ENCODE measurements at places on chromosomes 4 and X.

- ATAC-seq = no peak
Observed at GRCh38 chr4:33090910-33091309, 2370.7 kb downstream of the PCDH7 start.

- no peak for ATAC-seq
Observed at GRCh38 chr4:152100379-152101201, 339.8 kb upstream of the GATB start.

DNA sequence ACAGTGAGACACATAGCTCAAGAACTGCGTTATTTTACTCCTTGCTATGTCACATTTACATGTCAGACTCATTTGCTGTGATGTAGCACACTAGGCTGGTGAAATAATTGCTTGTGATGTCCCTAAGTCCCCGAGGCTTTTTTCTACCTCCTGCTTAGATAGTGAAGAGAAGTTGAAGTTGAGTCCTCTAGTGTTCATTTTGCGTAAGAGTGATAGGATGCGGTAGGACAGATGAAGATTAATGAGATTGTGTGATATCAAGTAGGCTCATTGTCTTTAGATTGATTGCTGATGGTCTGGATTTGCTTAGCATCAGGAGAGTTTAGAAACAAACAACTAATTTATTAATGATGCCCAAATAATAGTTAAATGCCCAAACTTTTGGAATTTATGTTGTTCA is 173.6 kb upstream of the NUDT6 start:
- ATAC-seq = peak; percentile 56

GRCh38 chr4:146520896-146521540 is 722 bp downstream of the SLC10A7 start:
- peak; percentile 67 for ATAC-seq

DNA sequence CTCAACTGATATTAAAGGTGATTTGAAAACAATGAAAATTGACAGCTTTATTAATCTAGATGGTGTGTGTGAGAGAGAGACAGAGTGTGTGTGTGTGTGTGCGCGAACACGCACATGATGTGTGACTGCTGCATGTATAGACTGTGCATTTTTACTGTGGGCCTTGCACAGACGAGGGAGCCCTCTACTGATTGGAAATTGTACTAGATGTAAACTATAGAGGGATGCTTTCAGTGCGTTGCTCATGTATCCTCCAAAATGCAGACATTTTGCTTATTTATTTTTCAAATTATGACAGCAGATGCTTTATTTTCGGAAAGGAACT is 168.4 kb upstream of the GK2 start:
- ATAC-seq = peak; percentile 99
